Glomerular endothelial cell (primary cell): ENCODE measurements at places on chromosomes 7 and 10.

GRCh38 chr7:137626469-137627067 lies 220.2 kb downstream of the DGKI start:
- no peak for DNase-seq

- DNase-seq, result no peak
These were observed 153.7 kb downstream of the KLF6 start for GRCh38 chr10:3631291-3631690.

DNA sequence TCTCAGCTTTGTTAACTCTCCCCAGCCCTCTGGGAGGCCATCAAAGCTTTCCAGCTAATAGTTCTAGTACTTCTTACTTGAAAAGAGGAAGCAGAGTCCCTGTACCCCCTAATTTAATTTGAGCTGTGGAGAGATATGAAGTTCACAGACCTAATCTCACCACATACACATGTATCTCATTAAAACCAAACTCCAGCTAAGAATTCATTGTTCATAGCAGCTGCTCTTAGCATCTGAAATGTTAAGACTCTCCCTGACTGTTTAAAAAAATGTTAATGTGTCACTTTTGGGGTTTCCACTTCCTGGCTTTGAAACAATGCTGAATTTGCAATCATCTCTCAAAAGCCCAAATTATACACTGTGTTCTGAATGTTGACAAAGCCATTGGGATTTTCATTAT lies 16.2 kb upstream of the MRC1 start:
- no peak for DNase-seq

DNA sequence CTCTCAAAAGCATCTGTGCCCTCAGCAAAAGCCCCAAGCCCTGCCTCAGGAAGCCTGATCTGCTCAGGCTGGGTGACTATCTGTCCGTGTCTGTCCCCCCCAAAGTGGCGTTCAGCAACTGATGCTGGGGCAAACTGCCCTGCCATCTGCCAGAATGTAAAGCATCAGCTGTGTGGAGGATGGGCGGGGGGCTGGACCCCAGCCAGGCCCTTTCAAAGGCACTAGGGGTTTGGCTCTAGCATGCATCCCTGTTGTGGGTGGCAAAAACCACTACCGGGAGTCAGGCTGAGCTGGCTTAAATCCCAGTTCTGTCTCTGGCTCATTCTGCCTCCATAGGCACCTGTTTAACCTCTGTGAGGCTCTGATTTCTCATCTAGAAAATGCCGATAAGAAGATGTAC lies 35.5 kb downstream of the GPRIN2 start:
- DNase-seq, result no peak

DNA sequence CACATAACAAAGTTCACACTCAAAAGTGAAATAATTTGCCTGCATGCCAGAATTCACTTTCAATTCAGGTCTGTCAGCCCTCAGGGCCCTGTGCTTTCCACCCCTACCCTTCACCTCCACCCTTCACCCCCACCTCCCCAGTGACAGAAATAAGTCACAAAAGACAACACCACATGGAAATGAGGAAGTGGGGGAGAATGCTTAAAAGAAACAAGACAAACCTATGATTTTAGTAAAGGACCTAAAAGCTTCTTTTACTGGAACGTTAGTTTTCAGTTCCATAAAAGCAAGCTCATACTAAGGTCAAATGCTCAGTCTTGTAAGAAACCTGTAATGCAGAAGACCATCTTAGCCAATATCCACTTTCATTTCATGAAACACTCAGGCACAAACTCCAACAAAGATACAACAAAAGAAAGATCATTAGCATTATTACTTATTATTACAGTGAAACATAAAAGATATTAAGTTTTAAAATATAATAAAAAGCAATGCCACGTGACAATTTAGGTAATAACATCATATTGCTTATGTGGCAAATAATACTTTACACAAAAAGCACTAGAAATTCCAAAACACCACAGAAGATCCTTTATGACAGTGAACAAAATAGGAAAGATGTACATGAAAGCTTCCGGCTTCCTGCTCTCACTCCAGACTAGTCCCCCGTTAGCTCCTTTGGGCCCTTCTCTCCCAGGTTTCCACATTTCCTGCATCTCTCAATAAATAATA lies 112.1 kb downstream of the LMBR1 start:
- DNase-seq, result no peak

GRCh38 chr7:17989546-17989945 lies 38.1 kb downstream of the PRPS1L1 start:
- DNase-seq, result no peak

- no peak for DNase-seq
These were observed 66.0 kb downstream of the SUGCT start for GRCh38 chr7:40200791-40201190.

GRCh38 chr7:157158400-157158799 lies 19.7 kb downstream of the UBE3C start:
- DNase-seq, result no peak

- DNase-seq, result no peak
These were observed 35.0 kb upstream of the HABP2 start for GRCh38 chr10:113517901-113518260.

- no peak for DNase-seq
These were observed 13.2 kb downstream of the FGF8 start for GRCh38 chr10:101762736-101763135.

GRCh38 chr10:10630281-10630680 lies 387.4 kb upstream of the CELF2 start:
- no peak for DNase-seq

DNA sequence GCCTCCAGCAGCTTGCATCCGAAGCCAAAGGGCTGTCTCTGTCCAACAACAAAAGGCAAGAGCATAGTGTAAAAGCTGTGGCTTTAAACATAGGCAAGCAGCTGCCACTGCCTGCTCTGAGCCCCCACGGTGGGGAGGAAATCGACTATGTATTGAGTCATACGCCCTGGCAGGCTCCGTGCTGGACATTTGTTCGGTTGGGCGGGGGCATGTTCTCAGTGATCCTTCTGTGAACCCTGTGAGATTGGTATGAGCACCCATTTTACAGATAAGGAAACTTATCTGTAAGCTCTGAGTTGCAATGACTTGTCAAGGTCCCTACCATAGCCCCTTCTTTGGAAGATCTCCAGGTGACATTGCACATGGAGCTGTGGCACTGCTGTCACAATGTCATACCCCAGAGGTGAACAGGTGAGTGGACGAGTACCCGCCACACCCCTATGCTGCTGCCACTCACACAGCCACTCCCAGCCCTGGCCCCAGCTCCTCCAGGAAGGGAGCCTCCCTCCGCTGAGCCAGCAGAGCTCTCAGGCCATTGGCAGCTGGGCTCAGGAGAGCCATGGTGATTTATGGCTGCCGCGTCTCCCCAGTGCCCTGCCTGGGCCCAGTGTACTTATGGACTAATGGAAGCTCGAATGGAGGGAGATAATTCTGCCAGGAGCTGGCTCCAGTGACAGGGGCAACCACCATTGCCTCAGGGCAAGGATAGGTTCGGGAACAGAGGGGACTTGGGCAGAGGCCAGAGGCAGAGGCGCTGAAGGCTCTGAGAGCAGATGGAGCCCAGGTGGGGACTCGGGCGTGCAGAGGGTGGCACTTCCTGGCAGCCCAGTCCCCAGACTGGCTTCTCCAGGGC lies 43.7 kb downstream of the UNC5B start:
- no peak for DNase-seq

DNA sequence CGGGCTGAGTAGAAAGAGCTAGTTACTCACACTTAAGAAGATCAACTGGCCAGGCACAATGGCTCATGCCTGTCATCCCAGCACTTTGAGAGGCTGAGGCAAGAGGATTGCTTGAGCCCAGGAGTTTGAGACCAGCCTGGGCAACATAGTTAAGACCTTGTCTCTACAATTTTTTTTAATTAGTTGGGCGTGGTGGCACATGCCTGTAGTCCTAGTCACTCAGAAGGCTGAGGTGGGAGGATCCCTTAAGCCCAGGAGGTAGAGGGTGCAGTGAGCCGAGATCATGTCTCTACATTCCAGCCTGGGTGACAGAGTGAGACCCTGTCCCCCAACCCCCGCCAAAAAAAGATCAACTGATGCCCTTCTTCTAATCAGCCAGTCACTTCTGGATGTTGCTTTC lies 74.6 kb upstream of the ATP6V0A4 start:
- no peak for DNase-seq

- no peak for DNase-seq
These were observed 2.6 kb upstream of the RFC2 start for GRCh38 chr7:74256491-74257408.

DNA sequence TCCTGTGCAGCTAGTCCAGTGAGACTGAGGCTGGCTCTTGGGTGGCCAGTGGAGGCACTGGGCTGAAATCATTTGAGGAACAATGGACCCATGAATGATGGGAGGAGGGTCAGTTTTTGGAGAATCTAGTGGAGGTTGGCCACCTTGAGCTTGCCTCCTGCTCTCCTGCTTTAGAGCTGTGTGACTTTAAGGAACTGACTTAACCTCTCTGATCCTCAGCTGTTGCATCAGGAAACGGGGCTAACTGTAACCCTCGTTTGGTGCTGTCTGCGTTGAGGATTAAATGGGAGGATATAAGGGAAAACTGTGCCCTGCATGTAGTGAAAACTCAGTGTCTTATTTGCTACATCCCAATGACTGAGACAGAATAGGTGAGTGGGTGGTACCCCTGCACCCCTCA lies 115.4 kb upstream of the PPIF start:
- DNase-seq, result no peak

GRCh38 chr7:142796501-142797390 lies 26.0 kb downstream of the PRSS2 start:
- no peak for DNase-seq

- DNase-seq, result no peak
These were observed 88.1 kb downstream of the HIP1 start for GRCh38 chr7:75650681-75651080.

- no peak for DNase-seq
These were observed 114.2 kb downstream of the ADCY1 start for GRCh38 chr7:45688382-45688781.

DNA sequence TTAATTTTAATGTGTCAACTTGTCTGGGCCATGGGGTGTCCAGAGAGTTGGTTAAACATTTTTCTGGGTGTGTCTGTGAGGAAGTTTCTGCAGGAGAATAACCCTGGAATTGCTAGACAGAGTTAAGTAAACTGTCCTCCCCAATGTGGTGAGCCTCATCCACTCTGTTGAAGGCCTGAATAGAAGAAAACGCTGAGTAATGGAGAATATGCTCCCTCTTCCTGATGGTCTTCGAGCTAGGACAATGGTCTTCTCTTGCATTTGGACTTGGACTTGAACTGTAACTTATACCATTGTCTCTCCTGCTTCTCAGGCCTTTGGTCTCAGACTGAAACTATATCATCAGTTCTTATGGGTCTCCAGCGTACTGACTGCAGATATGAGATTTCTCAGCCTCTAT lies 296.0 kb upstream of the IMMP2L start:
- no peak for DNase-seq

DNA sequence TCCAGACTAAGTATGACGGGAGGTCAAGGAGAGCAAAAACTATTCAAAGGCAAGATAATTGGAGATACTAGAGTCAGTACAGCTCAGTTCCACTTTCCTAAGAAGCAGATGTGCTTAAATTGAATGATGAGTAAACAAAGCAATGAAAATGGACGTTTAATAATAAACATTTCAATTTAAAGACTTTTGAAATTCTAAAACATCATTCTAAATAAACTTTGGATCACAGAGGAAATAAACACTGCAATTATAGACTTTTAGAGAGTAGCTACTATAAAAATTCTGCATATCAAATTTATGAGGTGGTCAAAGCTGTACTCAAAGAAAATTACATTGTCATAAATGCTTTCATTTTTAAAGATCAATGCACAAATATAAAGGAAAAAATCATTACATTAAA lies 418.3 kb downstream of the GPAM start:
- DNase-seq, result no peak

DNA sequence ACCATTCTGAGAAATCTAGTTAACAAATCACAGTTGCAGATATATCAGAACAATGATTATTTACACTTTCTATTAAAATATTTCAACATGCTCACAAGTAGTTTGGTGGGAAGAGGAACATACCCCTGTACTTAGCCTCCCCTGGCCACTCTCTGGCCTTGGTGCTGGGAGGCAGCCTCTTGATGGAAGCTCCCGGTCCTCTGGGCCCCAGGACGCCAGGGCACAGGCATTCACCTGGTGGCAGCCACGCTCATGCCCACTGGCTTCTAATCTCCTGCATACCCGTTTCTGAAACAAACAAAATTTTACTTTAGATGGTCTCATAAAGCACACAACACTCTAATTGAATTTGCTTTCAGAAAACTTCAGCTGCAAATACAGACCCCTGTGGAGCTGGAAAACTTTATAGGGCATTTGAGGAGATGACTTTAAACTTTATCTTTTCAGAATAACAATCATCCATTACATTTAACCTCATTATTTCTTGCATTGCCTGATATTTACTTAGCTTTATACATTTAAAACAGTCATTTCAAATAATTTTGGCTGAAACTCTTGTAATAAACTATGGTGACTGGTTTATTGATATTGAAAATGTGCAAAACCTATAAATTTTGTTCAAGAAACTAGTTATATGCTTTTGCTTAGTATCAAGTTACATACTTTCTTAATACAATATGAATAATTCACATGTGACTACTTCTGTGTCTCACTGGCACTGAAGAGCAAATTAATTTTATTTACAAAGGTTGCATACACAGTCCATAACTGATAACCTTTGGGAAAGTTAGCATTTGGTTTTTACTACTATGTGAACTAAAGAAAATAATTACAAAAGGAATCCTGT lies 30.8 kb downstream of the C10orf143 start:
- no peak for DNase-seq

GRCh38 chr7:82562716-82563404 lies 119.3 kb upstream of the CACNA2D1 start:
- no peak for DNase-seq

DNA sequence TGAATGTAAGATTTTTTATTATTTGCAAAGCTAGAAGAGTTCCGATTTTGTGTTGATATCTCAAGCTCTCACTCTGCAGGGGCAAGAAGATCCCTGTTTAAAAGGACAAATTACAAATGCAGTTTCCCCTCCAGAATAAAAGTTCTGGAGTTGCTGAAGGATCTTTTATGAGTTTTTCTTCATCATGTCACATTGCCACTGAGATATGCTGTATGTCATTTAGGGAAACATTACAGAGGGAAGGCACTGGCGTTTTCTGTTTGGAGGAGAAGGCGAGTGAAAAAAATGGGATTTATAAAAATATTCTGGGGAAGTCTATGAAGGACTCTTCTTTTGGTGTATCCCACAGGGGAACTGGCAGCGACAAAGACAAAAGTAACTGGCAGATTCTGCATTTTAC lies 57.4 kb downstream of the POU6F2 start:
- DNase-seq, result no peak

DNA sequence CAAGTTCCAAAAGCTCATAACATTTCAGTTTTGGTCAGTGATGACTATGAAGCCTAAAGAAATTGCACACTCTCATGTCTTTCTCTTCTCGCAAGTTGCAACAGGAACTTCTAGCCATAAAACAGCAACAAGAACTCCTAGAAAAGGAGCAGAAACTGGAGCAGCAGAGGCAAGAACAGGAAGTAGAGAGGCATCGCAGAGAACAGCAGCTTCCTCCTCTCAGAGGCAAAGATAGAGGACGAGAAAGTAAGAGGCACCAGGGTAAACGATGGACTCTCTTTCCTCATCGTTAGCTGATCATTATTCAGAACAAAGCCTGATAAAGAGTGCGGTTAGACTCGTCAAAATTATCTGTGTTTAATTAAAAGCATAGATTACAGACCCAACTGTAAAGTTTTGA lies 94.7 kb downstream of the HDAC9 start:
- DNase-seq, result no peak
